ENCODE measurements at places on chromosomes 13 and 19.

DNA sequence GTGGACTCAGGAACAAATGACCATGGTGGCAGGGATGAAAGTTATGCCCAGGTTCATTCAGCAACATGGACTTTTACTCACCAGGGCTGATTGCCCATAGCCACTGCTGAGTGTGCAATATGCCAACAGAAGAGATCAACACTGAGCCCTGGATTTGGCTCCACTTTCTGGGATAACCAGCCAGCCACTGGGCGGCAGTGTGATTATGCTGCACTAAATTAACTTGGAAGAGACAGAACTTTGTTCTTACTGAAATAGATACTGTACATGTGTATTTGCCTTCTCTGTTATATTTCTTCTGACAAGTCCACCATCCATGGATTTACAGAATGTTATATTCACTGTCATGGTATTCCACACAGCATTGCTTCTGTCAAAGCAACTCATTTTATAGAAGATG is 257.4 kb downstream of the TDRD3 start:
- DNase-seq = no peak

DNA sequence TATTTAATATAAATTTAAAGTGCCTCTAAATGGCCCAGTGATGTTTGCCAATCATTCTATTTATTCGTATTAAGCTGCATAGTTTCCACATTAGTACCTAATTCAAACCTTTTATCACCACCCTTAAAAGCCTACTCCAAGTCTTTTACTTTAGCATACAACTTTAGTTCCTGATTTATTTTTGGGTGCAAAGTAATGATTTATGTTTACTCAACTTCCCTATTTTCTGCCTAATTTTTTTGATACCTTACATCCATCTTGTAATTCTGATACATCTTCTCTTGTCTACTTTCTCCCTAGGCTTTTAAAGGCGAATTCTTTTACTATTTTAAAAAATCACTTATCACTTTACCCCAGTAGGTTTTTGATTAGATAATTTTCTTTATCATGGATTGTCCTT is 2651.1 kb upstream of the PCDH20 start:
- DNase-seq = no peak

DNA sequence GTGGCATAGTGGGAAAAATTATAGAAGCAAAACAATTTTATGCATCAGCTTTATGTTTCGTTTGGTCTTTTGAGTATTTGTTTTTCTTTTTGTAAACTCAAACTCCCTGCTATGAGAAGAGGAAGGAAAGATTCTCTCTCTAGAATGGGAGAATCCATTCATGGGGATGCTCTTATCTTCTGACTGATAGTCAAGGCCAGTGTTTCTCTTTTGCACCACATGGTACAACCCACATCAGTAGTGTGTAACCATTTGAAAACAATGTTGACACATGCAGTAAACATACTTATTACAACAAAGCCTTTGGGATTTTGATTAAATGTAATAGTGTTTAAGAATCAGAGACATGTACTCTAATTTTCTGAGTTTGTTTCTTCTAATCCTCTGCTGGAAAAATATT is 490.5 kb downstream of the MYO16 start:
- DNase-seq = no peak

DNA sequence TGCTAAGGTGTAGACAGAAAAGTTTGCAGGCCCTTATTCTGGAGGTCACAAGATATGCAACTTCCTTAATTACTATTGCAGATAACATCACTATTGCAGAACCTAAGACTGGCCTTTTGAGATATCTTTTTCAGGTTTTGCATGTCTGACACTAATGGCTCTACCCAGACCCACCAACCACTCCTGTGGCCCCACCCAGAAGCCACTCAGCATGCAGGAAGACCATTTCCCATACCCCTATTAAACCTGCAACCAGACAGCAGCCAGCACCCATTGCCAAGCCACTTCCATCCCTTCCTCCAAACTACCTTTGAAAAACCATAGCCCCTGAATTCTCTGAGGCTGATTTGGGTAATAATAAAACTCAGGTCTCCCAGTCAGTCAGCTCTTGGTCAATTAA is 297.6 kb downstream of the SLITRK6 start:
- DNase-seq = no peak

GRCh38 chr19:51754109-51754508 is 2.4 kb upstream of the FPR1 start:
- no peak for DNase-seq

DNA sequence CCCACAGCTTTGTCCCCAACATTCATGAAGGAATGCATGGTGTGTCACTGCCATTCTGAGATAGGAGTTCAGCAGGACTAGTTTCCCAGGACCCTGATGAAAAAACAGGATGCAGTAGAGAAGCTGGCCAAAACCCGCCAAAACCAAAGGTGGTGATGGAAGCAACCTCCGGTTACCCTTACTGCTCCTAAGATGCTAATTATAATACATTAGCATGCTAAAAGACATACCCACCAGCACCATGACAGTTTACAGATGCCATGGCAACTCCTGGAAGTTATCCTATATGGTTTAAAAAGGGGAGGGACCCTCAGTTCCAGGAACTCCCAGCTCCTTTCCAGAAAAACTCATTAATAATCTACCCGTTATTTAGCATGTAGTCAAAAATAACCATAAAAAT is 59.9 kb upstream of the KCTD15 start:
- no peak for DNase-seq

- DNase-seq = no peak
Measured at GRCh38 chr13:107865643-107866031, 349.7 kb downstream of the LIG4 start.

DNA sequence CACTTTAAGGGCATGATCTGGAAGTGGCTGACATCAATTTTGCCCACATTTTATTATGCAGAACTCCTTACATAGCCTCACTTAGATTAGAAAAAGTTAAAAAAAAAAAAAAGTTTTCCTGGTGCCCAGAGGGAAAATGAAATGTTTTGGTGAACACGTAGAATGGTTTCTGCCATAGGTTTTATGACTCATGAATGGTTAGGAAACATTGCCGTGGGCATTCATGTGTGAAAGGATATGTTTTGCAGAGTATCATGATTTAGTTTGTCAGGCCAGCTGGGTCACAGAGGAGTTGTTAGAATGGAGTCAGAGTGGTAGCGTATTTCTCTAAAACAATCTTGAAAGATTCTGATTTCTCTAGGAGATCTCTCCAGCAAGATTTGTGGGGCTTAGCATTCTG is 133.8 kb downstream of the MRPL57 start:
- no peak for DNase-seq

GRCh38 chr13:28451482-28452217 is 43.3 kb downstream of the FLT1 start:
- DNase-seq = no peak

DNA sequence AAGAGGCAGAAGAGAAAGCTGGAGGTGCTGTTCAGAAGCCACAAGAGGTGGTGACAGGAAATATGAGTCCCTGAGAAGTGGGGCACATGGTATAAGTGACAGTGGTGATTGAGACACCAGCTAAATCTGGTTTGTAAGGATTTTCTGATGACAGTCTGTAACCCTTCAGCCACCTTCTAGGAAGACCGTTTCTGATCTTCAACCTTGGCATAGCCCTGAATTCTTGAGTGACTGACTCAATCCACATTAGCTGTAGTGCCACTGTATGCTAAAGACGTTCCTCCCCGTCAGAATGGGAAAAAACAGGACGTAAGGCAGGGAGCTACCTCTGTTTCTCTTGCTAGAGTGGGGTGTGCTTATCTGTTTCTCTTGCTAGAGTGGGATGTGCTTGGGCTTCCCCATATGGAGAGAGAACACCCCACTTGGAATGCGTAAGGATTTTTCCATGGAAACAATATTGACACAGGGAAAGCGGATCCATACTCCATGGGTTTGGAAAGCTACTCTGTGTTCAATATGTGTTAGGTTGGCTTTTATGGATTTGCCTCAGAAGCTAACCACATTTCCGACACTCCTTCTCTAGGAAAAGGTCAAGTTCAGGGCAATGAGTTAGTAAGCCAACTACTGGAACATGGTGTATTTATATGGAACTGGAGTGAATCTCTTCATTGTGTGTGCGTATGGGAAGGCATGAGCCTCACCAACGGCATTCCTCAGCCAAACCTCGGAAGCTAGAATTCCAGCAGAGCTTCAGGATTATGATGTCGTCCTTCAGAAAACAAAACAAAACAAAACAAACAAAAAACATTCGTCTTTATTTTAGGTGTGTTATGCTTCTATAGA is 948.8 kb upstream of the SLC10A2 start:
- no peak for DNase-seq

DNA sequence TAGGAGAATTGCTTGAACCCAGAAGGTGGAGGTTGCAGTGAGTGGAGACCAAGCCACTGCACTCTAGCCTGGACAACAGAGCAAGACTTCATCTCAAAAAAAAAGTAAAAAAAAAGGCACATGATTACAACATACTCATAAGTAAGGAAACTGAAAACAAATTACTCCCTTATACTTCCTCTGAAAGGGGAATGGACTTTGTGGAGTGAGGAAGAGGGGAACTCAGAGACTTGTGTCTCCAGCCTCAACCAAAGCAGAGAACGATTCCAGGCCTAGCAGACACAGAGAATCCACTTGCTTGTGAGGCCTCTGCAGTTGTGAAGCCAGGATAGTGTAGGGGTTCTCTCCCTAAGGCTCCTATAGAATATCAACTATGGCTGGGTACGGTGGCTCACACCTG is 4.3 kb upstream of the LATS2 start:
- DNase-seq = no peak

- DNase-seq = no peak
Measured at GRCh38 chr19:3506384-3507340, 551 bp downstream of the FZR1 start.

GRCh38 chr19:17209126-17210036 is 5.8 kb upstream of the USE1 start:
- DNase-seq = no peak

GRCh38 chr13:104357174-104357573 is 1291.0 kb upstream of the SLC10A2 start:
- no peak for DNase-seq

- DNase-seq = no peak
Measured at GRCh38 chr19:43634068-43634467, 5.6 kb downstream of the CADM4 start.

GRCh38 chr19:17775245-17775927 is 19.6 kb upstream of the B3GNT3 start:
- DNase-seq = no peak

- DNase-seq = no peak
Measured at GRCh38 chr19:7187605-7188339, 106.4 kb downstream of the INSR start.

- no peak for DNase-seq
Measured at GRCh38 chr19:8569066-8569771, 8.0 kb downstream of the MYO1F start.

DNA sequence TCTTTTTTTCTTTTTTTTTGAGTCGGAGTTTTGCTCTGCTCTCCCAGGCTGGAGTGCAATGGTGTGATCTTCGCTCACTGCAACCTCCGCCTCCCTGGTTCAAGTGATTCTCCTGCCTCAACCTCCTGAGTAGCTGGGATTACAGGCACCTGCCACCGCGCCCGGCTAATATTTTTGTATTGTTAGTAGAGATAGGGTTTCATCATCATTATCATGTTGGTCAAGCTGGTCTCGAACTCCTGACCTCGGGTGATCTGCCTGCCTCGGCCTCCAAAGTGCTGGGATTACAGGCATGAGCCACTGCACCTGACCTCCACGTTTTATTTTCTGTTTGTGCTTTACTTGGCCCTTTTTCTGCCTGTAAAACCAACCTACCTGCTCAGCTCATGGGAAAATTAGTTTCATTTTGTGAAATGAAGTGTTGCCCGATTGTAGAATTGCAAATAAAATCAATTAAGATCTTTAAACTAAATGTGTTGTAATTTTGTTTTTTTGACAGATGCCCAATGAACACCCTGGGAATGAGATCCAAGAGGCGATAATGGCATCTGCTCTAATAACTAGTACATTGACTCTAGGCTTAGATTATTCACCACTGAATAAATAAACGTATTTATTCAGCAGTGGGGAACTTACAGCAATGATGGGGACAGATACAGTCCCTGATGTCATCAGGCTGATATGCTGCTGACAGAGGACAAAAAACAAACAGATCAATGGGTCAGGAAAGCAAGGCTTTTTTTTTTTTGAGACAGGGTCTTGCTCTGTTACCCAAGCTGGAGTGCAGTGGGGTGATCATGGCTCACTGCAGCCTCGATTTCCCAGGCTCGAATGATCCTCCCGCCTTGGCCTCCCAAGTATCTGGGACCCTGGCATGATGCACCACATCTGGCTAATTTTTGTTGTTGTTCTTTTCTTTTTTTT is 2.2 kb upstream of the RAB11B start:
- no peak for DNase-seq
